ENCODE measurements at places on chromosomes 3 and 15.

- DNase-seq: no peak
Measured at GRCh38 chr3:12509466-12509865, 25.2 kb downstream of the TSEN2 start.

GRCh38 chr15:80480171-80480811, 76.1 kb downstream of the ARNT2 start:
- DNase-seq: no peak

DNA sequence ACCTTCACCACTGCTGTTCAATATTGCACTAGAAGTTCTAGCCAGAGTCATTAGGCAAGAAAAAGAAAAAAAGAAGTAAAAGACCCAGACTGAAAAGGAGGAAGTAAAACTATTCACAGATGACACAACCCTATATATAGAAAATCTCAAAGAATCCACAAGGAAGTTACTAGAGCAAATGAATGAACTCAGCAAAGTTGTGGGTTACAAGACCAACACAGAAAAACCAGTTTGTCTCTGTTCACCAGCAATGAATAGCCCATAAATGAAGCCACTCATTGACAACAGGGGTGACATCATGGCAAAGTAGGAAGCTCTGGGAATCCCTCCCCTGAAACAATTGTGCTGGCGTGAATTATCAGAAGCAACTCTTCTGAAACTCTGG, 4.6 kb downstream of the CFAP100 start:
- DNase-seq: no peak

DNA sequence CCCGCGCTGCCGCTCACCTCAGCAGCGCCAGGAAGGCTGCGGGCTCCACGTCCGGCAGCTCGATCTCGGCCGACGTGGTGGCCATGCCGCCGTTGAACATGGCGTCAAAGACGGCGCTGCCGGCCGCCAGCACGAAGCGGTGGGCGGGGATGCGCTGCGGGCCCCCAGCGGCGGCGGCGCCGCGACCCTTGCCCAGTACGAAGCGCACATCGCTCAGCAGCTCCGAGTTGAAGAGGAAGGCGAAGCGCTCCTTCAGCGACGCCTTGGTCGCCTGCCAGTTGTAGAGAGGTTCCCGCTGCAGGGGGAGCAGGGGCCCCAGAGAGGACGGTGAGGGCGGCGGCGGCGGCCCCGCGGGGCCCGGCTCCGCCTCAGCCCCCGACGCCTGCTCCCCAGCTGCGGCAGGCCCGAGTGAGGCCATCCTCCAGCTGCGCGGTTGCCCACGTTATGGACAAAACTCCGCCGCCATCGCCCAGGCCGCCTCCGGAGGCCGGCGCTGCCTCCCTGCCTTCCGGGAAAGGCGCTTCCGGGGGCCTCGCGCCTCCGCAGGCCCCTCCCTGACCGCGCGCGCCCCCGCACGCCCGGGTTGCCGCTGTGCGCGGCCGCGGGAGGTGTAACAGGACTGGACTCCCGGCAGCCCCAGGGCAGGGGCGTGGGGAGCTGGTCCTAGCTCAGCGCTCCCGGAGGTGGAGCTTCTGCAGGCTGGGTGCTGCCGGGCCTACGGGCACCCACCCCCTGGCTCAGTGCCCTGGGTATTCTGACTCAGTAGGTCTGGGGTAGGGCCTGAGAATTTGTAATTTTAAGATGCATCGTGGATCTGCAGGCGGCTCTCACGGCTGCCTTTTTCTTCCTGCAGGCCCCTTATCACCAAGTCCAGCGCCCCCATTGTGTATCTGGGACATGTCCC, at the start of gene BTBD1:
Gene BTBD1 (minus strand): TSS at position 519 of the 904 bp plus-strand sequence. CDS start 101 bp downstream, at position 418.
- peak; percentile 88 for DNase-seq

- DNase-seq: no peak
Measured at GRCh38 chr15:70192490-70192889, 94.8 kb upstream of the TLE3 start.

- DNase-seq: peak; percentile 79
Measured at GRCh38 chr15:24919446-24919845, 35.3 kb upstream of the SNRPN start.

- DNase-seq: no peak
Measured at GRCh38 chr15:45181491-45182285, 6.1 kb downstream of the SHF start.

Measured in mucosa of gallbladder (tissue), 1 donor.